Umbilical cord (tissue), 2 donors: ENCODE measurements at places on chromosomes 7 and 10. TPM values are rescaled to one million over a fixed set of nuclear protein-coding genes. Genes with fewer than 3 reads are reported as not detected.

Gene SEMA3C
- 93.4 TPM for total RNA-seq

Gene BPGM
- total RNA-seq: 96.8 TPM

Gene GIMAP6
- 8.7 TPM for total RNA-seq

Gene GJD4
- 0.48 TPM for total RNA-seq

Gene CALHM1
- total RNA-seq: 0.48 TPM

Gene SH2D4B
- total RNA-seq: 1.9 TPM

Gene SMKR1
- total RNA-seq: not detected

Gene ANKRD7
- total RNA-seq: not detected

Gene TRIM73
- 1.9 TPM for total RNA-seq

Gene KIAA1549
- total RNA-seq: 3.4 TPM

Gene ZNF853
- total RNA-seq: 21.9 TPM

Gene PHKG1
- total RNA-seq: 2.4 TPM

Gene ZNF365
- 6.3 TPM for total RNA-seq

Gene OR2A5
- total RNA-seq: 3.6 TPM

Gene CHAT
- not detected for total RNA-seq

Gene LRIT1
- total RNA-seq: 3.6 TPM

Gene ZNF33A
- 37.8 TPM for total RNA-seq

Gene AGR2
- total RNA-seq: 18.3 TPM

Gene FAM25G
- not detected for total RNA-seq

Gene PRKCQ
- 2.4 TPM for total RNA-seq

Gene LRRTM3
- 6.5 TPM for total RNA-seq

Gene GOLGA7B
- total RNA-seq: 0.96 TPM

Gene PGAM2
- not detected for total RNA-seq

Gene ECHS1
- total RNA-seq: 28.2 TPM

Gene ADCYAP1R1
- 0.48 TPM for total RNA-seq

Gene ANKRD30A
- 0.72 TPM for total RNA-seq

Gene COL26A1
- total RNA-seq: 1.4 TPM

Gene TMEM229A
- 0.48 TPM for total RNA-seq

Gene CLCN1
- not detected for total RNA-seq

Gene PPP1R17
- total RNA-seq: 0.96 TPM

Gene ARL5B
- total RNA-seq: 30.6 TPM

Gene PNLIPRP3
- total RNA-seq: 0.96 TPM

Gene CAMK2B
- not detected for total RNA-seq

Gene NDUFB2
- total RNA-seq: 65.7 TPM

Gene RSPH10B
- 1.2 TPM for total RNA-seq

Gene CLDN4
- 17.6 TPM for total RNA-seq

Gene UTF1
- total RNA-seq: not detected

Gene RABGEF1
- total RNA-seq: 43.8 TPM

Gene RPEL1
- 3.9 TPM for total RNA-seq

Gene GRM3
- 1.7 TPM for total RNA-seq

Gene DGKI
- total RNA-seq: 76.1 TPM

Gene SSC4D
- total RNA-seq: not detected

Gene GIGYF1
- total RNA-seq: 14.9 TPM

Gene FFAR4
- 0.96 TPM for total RNA-seq

Gene PNLIPRP2
- total RNA-seq: not detected

Gene KLF14
- 0.48 TPM for total RNA-seq

Gene STK31
- 2.6 TPM for total RNA-seq

Gene DHX32
- total RNA-seq: 40.4 TPM

Gene HMX2
- not detected for total RNA-seq

Gene DMTF1
- total RNA-seq: 109 TPM

Gene TMEM176B
- total RNA-seq: 107 TPM

Gene GALNT17
- 3.9 TPM for total RNA-seq
